NCI-H460 (cell line): ENCODE measurements at places on chromosomes 7 and 10. TPM values are rescaled to one million over a fixed set of nuclear protein-coding genes. Genes with fewer than 3 reads are reported as not detected.

The OR2A5 gene
- not detected in 2 replicates for total RNA-seq

The EN2 gene
- total RNA-seq, result 0.75 and 0.84 TPM in 2 replicates

The LIPM gene
- total RNA-seq, result not detected in 2 replicates

The POLD2 gene
- 151 and 174 TPM in 2 replicates for total RNA-seq

GRCh38 chr7:50416527-50417182, 33.5 kb downstream of the FIGNL1 start:
- DNase-seq, result no peak

- no peak for DNase-seq
These were observed 100.6 kb upstream of the PDE1C start for GRCh38 chr7:32170838-32171237.

- no peak for DNase-seq
These were observed 49.0 kb downstream of the RPS24 start for GRCh38 chr10:78082636-78083035.

DNA sequence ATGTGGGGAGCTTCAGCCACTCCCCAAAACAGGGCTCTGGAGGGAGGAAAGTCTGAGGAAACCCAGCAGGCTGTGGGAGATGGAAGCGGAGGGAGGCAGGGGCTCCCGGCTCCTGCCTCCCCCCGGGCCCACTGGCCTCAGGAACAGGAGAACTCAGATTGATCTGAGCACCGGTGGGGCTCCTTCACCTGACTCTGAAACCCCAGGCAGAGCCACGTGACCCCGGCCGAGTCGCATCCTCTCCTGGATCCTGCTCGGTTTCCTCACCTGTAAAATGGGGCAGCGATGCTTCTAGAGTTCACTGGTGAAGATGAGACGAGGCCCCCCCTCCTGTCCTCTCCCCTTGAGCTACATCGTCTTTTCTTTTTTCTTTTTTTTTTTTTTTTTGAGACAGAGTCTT, 33.6 kb downstream of the TCERG1L start:
- DNase-seq, result no peak

GRCh38 chr7:137585591-137585990, 242.1 kb upstream of the PTN start:
- no peak for DNase-seq

GRCh38 chr10:43304687-43305333, 37.9 kb upstream of the RASGEF1A start:
- DNase-seq, result no peak

DNA sequence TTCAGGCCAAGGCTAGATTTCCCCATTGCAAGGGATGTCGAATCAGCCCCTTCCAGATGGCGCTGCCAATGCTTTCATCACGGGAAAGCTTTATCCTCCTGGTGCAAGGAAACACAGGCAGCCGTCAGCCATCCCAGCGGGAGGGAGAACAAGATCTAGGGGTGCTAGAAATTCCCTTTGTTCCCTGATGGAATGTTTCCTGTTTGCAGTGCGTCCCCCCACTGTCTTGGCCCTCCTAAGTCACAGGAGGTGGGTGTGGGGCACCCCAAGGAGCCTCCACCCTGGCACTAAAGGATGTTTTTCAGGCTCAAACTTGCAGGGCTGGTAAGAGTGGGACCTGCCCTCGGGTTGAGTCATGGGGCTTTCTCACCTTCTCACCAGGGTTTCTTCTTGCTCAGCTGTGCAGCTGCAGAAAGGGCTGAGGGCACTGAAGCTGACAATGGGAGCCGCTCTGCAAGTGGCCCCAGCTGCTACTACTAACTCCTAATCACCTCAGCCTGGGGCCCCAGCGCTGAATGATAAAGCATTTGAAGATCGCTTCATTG, 103.6 kb downstream of the PRPF18 start:
- no peak for DNase-seq

DNA sequence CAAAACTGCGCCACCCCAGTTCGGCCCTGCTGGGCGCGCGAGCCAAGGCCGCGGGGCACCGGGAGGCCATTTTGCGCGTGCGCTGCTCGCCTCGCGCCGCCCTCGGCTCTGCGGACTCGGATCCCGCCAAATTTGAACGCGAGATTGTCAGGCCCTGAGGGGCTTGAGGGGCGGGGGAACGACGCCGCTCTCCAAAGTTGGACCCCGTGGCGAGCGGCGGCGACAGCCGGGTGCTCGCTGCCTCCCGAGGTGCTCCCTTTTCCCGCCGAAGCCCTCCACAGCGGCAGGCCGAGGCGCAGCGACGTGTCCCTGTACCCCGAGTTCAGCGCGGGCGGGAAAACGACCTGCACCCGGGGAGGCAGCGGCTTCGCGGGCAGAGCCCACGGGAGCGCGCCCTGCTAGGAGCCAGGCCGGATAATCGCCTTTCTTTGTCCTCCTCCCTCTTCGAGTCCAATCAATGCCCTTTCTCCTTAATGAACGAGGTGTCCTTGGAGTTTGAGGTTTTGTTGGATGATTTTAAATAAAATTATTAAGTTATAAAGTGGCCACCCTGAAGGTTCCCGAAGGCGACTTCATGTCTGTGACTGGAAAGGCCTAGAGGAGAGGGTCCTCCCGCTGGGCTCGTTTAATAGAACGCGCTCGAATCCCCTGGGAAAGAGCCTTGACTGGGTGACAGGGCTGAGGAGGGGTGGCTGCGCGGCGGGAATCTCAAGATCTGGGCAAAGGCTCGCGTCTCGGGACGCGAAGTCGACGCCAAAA, 10.7 kb upstream of the SPAG6 start:
- no peak for DNase-seq

- no peak for DNase-seq
These were observed 148.3 kb downstream of the EXOC4 start for GRCh38 chr7:133401225-133401624.

GRCh38 chr7:141722529-141722928, 14.4 kb downstream of the WEE2 start:
- no peak for DNase-seq

DNA sequence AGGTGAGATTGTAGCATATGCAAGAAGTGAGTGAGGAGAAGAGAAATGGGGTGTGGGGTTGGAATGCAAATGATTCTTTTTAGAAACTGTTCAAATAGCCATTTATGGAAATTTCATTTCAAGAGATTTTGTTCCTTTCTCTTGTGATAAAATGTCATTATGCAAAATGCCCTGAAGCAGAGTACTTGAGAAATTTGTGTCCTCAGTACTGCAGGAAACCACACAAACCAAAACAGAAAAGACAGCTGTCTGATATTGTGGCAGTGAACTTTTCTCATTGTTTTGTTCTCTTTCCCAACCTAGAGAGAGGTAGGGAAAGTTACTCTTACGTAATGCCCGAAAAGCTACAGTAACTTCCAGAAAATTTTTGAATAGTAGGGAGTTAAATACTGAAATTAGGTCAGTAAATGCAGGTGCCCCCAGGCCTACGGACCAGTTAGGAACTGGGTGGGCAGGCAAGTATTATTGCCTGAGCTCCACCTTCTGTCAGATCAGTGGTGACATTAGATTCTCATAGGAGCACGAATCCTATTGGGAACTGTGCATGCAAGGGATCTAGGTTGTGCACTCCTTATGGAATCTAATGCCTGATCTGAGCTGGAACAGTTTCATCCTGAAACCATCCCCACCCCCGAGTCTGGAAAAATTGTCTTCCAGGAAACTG, 34.0 kb downstream of the DLD start:
- no peak for DNase-seq

- no peak for DNase-seq
These were observed 24.3 kb upstream of the TOMM7 start for GRCh38 chr7:22846961-22847360.

DNA sequence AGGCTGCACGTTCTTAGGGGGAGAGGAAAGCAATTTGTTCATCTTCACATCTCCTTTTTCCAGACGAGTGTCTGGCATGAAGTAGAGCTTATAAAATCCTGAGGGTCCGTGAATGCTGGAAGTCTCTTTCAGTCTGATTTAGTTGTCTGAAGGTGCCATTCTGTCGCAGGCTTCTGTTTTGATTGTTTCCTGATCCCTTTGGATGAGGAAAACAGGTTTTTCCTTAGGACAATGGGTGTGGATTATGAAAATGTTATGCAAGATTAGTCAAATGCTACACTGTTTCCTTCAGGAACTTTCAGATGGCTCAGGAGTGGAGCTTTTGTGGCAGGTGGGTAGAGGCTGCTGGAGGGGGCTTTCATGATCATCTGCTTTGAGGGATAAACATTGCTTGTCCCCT, at the start of gene ITPRID1:
Gene ITPRID1, plus strand, starts transcription at position 301 of the 400 bp plus-strand sequence. CDS start 38,935 bp downstream, outside the sequence.
- no peak for DNase-seq

DNA sequence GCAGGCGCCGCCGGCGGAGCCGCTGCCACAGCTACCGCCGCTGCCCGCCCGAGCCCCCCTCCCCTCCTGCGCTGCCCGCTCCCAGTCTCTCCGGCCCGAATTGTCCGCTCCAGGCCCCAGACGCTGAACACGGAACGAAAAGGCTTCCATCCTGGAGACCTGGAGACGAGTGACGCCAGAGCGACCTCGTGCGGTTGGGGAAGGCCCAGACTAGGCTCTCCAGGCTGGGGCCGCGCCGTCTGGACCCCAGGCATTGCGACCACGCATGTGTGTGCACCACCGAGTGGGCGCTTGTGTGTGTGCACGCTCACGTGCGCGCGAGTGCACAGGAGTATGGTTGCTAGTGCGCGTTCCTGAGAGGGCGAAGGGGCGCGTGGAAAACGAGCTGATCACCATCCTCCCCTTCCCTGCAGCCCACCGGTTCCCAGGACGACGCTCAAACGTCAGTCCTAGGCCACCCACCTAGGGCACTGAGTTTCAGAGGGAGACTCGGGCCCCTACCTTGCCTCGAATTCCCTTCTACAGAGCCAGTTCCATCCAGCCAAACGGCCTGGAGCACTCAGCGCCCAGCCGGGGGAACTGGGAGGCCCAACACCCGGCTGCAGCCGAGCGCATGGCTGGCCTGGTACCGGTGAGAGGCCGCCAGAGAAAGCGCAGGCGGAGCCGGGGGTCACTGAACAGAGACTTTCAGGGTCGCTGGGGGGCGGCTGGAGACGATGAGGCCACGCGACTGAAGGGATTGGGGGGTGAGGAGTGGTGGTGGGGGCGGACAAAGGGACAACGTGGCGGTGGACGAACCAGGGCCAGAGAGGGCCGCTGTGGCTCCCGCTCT, 11.6 kb downstream of the LBX1 start:
- peak; percentile 61 for DNase-seq

DNA sequence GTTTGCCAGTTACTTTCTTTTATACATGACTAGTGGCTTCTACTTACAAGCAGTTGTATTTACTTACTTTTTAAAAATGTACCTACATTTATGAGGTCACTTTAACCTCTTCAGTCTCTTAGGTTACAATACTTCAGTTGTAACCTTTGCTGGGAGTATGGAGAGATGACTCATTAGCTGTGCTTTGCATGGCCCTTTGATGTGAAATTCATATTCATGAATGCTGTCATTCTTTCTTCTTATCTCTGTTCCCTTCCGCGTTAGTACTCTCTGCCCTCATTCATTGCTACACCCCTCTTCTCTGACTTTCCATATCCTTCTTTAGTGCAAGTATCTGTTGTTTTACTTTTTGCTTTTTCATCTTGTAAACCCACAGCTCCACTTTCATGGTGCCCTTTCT, 164.3 kb downstream of the BMPER start:
- peak; percentile 84 for DNase-seq

DNA sequence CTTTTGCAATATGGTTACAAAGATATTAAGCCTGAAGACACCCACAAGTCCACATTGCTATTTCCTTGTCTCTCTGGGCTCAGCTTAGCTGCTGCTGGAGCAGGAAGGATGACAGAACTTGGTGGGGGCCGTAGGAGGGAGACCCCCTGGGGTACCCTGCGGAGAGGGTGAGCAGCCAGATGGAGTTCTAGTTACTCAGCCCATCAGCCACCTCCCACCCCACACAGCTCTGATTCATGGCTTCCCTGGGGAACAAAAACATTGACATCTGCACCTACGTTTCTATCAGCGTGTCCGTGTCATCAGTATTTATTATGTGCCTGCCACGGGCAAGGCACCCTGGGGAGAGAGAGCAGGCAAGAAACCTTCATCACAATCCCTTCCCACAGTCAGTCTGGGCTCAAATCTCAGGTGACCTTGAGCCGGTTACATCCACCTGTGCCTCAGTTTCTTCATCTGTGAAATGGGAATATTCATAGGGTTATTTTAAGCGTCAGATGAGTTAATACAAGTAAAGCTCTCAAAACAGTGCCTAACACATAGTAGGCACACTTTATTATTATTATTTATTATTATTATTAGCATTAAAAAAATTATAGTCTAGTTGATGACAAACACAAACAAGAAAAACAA, 131.5 kb downstream of the C10orf105 start:
- no peak for DNase-seq

DNA sequence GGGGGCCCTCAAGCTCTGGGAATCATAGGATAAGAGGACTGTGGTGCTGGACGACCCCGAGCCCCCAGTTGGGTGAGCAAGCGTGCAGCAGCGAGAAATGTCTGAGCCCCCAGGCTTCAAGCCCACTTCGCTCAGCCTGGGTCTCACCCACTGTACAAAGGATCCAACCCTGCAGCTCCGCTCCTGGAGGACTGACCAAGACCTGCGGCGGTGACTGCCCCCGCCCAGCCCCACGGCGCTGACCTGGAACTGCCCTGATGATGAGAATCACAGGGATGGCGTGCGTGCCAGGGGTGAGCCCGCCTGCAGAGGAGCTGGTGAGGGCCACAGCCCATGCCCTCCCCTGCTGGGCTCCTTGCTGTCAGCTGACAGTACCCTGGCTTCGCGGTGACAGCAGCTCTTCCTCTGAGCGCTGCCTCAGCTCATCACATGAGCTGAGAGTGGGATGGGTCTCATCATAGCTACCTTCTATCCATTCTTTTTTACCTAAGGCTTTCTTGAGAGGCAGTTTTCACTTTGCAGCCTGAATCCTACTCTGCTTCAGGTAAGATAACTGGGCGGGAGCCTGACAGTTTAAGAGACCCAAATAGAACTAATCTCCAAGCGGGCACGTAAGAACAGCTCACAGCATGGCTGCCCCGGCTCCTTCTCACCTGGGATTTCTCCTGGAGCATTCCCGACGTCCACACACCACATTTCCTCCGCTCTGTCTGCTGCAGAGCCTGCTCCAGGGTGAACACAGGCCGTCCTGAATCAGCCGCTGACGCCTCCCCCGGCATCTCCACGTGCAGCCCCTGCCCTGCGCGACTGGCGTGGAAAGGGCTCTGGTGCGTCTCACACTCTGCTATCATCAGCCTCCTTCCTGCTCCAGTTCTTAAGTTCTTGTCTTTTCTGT, 329.9 kb downstream of the PTPRN2 start:
- DNase-seq, result no peak

GRCh38 chr7:132425942-132426341, 150.3 kb downstream of the PLXNA4 start:
- no peak for DNase-seq

DNA sequence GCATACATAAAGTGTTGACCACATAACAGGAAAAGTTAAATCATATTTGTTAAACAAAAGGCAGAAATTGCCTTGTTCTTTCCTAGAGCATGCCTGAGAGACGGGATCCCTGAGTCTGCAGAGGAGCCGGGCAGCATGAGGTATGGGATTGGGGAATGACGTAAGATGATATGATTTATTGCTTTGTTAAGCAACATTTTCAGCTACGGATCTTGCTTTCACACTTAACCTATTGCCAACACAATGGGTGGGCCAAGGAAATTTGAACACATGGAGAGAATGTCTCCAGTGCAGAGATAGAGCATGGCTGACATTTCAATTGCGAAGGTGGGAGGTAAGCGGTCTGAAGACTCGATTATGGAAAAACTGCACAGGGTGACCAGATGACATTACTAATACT, 76.7 kb downstream of the EMX2 start:
- DNase-seq, result no peak

GRCh38 chr10:43040482-43041256, 36.2 kb upstream of the RET start:
- no peak for DNase-seq
